ENCODE measurements at places on chromosomes 7 and 10.

DNA sequence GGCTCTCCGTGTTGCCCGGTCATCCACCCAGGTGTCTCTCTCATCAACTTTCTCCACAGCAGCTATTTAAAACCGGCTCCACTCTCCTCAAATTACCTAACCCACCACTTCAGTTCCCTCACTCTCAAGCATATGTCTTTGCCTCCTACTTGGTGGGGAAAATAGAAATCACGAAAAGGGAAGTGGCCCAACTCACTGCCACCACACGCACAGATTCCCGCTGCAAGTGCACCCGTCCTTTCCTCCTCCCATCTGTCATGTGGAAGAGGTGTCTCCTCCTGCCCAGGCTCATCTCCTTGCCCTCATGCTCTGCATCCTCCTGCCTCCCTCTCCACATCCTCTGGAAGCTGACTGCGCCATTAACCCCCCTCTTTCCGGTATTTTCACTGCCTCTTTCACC lies 80.8 kb upstream of the MKX start:
- DNase-seq, result no peak

DNA sequence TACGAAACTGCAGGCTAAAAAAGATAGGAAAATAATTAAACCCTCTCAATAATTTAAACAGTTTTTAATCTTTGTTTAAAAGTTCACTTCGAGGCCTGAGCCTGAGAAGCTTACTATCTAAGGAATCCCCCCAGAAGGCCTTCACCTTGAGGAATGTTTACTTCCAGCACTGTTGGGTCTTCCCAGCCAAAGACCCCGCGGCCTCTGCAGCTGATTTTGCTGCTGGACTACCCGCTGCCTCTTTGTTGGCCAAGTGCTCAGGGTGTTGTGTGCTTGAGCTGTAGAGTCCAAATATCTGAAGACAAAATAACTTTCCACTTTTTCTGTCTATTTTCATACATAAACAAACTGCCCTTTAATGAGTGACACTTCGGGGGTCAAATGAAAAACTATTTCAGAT lies 292.7 kb downstream of the GLRX3 start:
- DNase-seq, result no peak

GRCh38 chr7:20033621-20034400 lies 183.4 kb downstream of the MACC1 start:
- DNase-seq, result no peak

DNA sequence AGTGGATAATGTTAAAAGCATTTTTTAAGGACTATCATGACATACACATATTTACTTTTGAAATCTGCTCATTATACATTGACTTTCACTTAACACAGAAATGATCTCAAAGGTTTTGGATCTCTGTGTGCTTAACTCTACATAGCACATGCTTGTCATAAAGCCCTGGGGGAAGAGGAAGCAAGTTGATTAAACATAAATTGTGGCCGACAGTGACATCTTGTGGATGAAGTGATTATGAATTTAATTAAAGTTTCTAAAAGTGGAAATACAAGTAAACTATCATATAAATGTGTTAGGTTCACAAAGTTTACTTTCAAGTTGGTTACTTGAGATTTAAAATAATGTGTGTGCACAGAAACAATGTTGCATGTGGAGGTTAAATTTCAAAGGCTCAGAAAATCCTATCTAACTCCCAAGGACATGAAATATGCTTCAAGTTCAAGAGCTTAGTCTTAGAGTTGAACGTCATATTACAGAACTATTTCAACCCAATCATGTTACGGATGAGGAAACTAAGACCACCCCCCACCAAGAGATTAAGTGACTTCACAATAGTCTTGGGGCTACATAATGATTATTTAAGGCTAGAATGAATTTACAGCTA lies 1247.8 kb downstream of the GATA3 start:
- no peak for DNase-seq

DNA sequence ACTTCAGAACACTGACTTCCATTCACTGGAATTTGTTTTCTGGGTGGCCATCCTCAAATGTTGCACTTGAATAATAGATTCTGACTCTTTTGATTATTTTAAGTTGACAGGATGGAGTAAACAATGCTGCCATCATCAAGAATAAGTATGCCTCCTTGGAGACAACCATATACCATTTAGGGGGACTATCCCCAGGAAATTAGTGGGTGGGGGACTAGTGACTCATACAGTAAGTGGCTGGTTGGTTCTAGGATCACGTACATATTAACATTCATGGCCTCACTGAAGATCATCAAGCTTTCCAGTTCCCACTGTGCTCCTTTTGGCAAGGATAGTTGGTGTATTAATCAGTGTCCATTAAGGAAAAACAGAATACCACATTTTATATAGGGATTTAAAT lies 615.2 kb downstream of the CCSER2 start:
- DNase-seq, result no peak

GRCh38 chr10:44974628-44975430 lies 3.8 kb downstream of the DEPP1 start:
- peak; percentile 52 for DNase-seq

- DNase-seq, result no peak
Observed at GRCh38 chr10:84196083-84196482, 1.7 kb downstream of the CDHR1 start.

DNA sequence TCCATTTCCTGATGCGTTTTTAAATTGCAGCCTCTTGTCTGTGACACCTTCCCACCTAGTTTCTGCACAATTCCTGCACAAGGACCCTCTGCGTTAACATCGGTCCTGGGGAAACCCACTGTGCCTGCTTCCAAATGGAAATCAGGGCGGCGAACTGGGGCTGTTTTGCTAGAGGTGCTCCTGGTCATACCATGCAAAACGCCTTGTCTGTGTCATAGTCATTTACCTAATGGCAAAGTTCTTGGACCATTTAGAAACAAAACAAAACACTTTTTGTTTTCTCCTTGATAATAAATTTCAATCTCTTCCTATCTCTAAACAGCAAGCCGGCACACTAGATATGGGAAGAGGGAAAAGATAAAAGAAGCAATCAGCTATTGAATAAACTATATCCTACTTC lies 206.9 kb upstream of the KLF14 start:
- no peak for DNase-seq

- DNase-seq, result no peak
Observed at GRCh38 chr10:96453856-96454583, 59.7 kb downstream of the TLL2 start.
